ENCODE measurements at places on chromosomes 4 and X.

DNA sequence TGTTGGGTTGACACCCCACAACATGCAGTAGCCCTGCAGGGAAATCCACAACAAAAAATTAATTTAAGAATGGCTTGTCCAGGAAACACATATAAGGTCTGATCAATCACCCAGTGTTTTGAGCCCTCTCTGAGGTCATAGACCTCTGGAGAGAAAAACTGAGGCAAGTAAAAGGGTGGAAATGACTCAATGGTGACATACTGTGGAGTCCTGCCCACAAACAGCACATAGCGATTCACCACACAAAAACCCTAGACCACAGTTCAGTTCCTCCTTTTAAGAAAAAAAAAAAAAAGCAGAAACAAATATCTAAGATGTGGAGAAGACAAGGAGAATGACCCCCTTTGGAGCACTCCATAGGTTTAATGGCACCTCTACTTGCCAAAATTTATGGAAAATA lies 2691.0 kb downstream of the PCDH7 start:
- no peak for DNase-seq

GRCh38 chrX:152450076-152450475 lies 1.0 kb downstream of the GABRA3 start:
- DNase-seq = no peak

DNA sequence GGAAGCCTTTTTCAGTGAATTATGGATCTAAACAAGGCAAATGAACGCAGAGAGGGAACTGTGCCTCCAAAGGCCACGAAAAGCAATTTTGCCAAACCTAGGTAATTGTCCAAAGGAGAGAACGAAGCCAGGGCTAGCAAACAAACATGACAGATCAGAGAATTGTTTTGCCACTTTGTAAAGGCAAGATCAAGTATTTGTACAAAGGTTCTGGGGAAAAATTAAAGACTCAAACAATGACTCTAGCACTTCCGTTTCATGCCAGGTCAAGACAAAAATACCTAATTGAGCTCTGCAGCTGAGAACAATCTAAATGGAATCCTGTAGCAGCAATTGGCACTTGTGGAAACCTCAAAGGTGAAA lies 8.5 kb downstream of the RBM47 start:
- DNase-seq = peak; percentile 71

- DNase-seq = no peak
These were observed 36.1 kb downstream of the NBDY start for GRCh38 chrX:56764975-56765791.

- DNase-seq = no peak
These were observed 37.4 kb downstream of the ASIC5 start for GRCh38 chr4:155828628-155829027.

- DNase-seq = no peak
These were observed 58.5 kb upstream of the NAP1L5 start for GRCh38 chr4:88756149-88756548.

DNA sequence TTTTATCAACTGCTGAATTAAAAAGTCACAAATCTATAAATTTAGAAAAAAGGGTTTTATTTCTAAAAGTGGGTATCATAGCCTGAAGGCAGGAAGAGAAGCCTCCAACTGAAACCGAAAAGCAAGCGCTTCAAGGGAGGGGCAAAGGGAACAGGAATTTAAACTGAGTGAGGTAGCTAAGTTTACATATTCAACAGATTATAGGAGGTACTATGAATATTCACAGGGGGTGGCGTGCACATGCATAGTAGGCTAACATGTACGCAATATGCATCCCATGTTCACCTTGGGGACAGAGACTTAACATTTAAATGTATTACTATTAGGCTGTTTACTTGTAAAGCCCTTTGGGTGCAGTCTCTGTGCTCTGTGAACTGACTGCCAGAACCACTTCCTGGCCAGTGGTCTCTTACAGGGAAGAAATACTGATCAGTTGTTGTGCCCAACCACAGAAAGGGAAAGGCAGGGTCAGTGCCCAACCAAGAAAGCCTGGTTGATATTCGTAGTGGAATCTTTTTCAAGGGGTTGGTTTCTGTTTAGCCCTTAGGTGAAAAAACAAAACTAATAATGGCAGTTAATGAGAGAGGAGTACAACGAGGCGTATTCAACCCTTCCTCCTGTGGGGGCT lies 168.7 kb upstream of the GALNTL6 start:
- no peak for DNase-seq

- no peak for DNase-seq
These were observed 116.1 kb upstream of the ARHGAP24 start for GRCh38 chr4:85358831-85359230.

- DNase-seq = no peak
These were observed 26.5 kb downstream of the MSL3 start for GRCh38 chrX:11784543-11784942.

DNA sequence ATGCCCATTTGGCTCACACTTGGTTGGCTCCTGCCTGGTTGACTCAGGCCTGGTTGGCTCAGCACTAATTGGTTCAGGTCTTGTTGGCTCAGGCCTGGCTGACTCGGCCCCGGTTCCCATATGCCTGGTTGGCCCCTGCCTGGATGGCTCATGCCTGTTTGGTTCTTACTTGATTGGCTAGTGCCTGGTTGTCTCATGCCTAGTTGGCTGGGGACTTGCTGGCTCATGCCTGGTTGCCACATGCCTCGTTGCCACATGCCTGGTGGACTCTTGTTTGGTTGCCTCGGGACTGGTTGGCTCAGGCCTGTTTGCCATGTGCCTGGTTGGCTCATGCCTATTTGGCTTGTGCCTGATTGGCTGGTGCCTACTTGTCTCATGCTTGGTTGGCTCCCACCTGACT lies 103.7 kb downstream of the APOOL start:
- no peak for DNase-seq

- no peak for DNase-seq
These were observed 11.6 kb upstream of the MAD2L1 start for GRCh38 chr4:120078216-120078615.

- DNase-seq = no peak
These were observed 23.4 kb downstream of the IRF2 start for GRCh38 chr4:184450743-184451535.

DNA sequence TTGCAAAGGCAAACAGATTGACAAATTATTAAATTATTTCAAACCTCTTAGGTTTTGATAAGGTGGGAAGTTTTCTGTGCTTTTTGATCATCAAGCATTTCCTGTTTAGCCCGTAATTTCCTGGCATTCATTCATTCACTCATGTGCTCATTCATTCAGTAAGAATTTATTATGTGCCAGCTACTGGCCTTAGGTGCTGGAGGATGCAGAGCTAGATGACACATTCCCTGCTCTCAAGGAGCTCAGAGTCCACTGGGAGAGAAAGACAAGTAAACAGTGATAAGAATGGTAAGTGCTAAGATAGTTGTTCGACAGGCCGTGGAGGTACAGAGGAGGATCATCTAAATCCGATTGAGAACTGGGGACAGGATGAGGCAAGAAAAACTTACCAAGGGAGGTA lies 153.0 kb downstream of the DCTD start:
- DNase-seq = no peak

DNA sequence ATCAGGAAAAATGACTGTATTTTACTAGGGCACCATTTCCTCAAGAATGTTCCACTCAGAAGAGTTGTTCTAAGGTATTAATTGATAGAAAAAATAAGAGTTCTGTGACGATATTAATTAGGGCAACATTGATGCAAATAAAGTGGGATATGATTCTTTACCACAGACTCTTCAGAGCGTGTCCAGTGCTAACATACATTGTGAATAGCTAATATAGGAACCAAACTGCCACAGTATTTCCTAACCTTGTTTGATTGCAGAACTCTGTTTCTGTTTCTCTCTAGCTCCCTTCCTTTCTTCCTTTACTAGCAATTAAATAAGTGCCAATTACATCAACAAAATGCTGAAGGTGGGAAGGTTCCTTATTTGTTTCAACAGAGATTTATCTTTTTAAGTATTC lies 154.1 kb upstream of the CPEB2 start:
- DNase-seq = no peak

GRCh38 chr4:165367040-165367439 lies 11.8 kb upstream of the CPE start:
- no peak for DNase-seq

DNA sequence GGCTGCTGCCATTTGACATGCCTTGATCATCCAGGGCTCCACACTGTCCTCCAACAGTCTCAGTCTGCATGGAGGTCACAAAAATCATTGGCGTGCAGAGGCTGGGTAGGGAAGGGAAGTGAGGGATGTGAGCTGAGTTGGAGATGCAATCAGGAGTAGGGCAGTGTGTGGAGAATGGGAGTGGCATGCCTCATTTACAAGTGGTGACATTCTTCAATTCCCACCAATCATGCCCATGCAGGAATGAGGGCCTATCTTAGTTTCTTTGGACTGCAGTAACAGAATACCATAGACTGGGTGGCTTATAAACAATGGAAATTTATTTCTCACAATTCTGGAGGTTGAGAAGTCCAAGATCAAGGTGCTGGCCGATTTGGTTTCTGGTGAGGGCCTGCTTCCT lies 94.9 kb upstream of the PJA1 start:
- DNase-seq = no peak

GRCh38 chr4:81685104-81685503 lies 213.4 kb upstream of the RASGEF1B start:
- no peak for DNase-seq

DNA sequence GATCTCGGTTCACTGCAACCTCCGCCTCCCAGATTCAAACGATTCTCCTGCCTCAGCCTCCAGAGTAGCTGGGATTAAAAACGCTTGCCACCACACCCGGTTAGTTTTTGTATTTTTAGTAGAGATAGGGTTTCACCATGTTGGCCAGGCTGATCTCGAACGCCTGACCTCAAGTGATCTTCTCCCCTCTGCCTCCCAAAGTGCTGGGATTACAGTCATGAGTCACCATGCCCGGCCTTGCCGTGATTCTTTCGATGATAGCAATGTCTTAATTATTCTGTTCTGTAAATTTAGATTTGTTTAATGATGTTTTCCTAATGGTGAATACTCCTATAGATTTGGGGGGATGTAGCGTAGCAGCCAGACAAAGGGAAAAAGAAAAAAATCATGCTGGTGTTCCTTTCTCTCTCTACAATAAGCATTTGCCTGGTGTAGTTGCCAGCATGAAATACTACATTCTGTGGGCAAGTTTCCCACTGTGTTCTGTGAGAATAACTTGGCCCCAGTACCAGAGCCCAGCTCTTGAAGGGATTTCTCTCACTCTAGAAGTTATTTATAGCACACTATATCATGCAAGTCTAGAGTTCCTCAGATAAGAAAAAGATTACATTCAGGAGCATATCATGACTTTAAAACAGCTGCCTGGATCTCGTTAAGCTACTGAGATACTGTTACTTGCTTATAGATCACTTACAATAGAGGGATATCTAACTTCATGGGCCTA lies 15.4 kb downstream of the NIPAL1 start:
- no peak for DNase-seq

GRCh38 chr4:98046665-98047064 lies 96.6 kb downstream of the STPG2 start:
- no peak for DNase-seq

DNA sequence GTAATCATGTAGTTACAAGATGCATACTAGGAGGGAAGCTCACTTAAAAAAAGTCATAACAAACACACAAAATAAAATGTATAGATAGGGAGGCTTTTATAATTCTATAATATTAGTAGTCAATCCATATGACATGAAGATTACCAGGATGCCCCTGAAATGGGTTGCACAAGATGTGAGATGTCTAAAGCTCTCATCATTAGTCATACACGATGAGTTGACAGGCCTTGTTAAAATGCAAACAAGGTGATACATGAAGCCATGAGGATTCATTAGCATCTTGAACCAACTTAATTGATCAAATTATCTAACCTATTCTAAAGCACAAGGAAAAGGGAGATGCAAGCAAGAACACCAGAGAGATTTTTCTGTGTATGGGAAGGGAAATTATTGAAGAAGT lies 470.2 kb downstream of the IQCM start:
- no peak for DNase-seq

DNA sequence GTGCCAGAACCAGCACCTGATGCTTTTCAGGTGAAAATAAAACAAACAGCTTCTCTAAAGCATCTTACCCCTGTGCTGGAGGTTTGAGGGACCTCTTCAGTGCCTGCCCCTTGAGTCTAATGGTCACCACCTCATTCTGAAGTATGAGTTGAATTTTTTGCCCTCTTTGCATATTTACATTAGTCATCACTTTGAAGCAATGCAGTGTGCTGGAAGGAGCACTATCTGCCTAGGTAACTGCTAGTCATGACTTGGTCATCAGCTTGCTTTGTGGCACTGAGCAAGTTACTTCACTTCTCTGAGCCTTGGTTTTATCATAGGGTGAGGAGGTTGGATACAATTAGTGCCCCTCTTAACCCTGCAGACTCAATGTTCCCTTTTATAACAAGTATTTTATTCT lies 44.9 kb downstream of the SPATA18 start:
- DNase-seq = no peak

- DNase-seq = no peak
These were observed 155.9 kb downstream of the SHOX start for GRCh38 chrX:786441-786881.

GRCh38 chrX:120514236-120514635 lies 45.1 kb upstream of the LAMP2 start:
- no peak for DNase-seq

DNA sequence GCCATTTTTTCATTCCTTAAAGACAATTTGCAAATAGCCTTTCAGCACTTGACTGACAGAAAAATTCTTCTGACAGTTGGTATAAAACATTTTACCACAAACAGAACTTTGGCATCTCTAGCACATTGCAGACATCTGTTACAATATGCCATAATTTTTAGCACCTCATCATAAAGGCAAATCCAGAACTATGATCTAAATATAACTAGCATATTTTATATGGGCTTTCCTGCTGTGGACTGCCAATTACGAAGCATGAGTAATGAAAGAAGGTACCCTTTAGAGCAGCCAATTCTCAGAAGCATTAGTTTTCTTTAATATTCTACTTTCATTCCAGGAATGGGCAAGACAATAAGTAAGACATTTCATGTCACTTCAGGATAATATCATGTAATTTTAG lies 647.4 kb upstream of the GALNT7 start:
- DNase-seq = no peak

DNA sequence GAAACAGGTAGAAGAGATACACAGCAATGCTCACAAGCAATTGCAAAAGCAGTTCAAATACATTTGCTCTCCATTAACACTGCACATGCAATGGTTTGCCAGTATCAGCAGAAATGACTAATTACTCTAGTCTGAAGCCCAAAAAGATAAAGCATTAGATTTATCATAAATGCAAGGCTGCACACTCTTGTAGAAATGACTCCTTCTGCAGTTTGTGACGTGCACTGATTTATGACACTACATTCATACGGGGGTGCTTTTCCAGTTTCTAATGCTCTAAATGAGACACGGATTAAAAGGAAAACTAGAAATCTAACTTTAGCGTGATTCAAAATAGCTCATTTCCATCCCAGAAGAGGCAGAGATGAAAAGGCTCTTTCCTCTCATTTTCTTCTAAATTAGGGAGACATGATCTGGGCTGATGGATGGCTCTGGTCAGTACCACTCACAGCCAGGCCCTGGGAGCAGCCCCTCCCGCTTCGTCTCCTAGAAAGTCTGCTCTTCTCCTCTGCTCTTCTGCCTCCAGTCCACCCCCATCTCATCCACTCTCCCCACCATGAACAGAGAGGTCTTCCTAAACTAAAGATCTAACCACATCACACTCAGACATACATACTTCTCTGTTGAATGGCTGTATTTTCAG lies 33.2 kb downstream of the PPP2R2C start:
- DNase-seq = no peak

GRCh38 chrX:118189628-118190027 lies 73.0 kb upstream of the KLHL13 start:
- DNase-seq = peak; percentile 5

All from NCI-H1417 (cell line).